ENCODE measurements at places on chromosomes 11 and 22. TPM values are rescaled to one million over a fixed set of nuclear protein-coding genes. Genes with fewer than 3 reads are reported as not detected.

- DNase-seq, result no peak
- H3K4me3 ChIP-seq, result no peak overlapping the region
- peaks cover 55% of the 10 kb centered on the region for H3K4me1 ChIP-seq
- no peaks in the 10 kb centered on the region for H3K36me3 ChIP-seq
- H3K27ac ChIP-seq, result no peak overlapping the region
- no peaks in the 10 kb centered on the region for H3K27me3 ChIP-seq
Observed at GRCh38 chr11:102421261-102421660, 31.3 kb downstream of the TMEM123 start.

DNA sequence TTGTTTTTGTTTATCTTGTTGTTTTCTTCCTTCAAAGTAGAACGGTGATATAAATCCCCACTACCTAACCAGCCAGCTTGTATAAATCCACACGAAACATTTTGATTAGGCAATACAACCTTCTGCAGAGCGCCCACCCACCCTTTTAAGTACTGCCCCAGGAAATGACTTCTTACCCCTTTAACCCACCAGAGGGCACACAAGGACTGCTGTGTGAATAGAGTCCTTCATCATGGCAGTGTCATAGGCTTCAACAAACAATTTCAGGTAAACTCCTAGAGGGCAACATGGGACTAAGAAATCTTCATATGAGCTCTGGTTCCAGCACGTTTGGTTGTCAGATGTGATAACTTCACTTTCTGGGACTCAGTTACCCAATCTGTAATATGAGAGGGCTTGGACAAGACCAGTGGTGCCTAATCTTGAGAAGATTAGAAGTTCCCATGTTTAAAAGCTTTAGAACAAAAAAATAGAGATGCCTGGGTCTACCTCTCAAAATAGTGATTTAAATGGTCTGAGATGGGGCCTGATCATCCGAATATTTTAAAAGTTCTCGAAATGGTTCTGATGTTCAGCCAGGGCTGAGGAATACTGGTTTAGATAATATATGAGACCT is 56.1 kb downstream of the PIWIL4 start:
- H3K36me3 ChIP-seq, result peaks cover 22% of the 10 kb centered on the region
- H3K4me3 ChIP-seq, result no peak overlapping the region
- H3K27ac ChIP-seq, result no peak overlapping the region
- peak; percentile 28 for DNase-seq
- H3K4me1 ChIP-seq, result no peaks in the 10 kb centered on the region

- no peaks in the 10 kb centered on the region for H3K36me3 ChIP-seq
- no peak within 1 kb of the TSS for H3K27ac ChIP-seq
- no peaks in the 10 kb centered on the region for H3K4me1 ChIP-seq
Observed at GRCh38 chr22:35540595-35541253, at the start of gene RASD2. Gene RASD2 (plus strand): TSS chr22:35540831. CDS start chr22:35546810, 5,979 bp downstream.

GRCh38 chr11:69342588-69343330 is 48.8 kb downstream of the MYEOV start:
- no peaks in the 10 kb centered on the region for H3K4me1 ChIP-seq
- H3K27me3 ChIP-seq, result no peaks in the 10 kb centered on the region
- H3K36me3 ChIP-seq, result no peaks in the 10 kb centered on the region
- H3K27ac ChIP-seq, result no peak overlapping the region
- DNase-seq, result no peak

DNA sequence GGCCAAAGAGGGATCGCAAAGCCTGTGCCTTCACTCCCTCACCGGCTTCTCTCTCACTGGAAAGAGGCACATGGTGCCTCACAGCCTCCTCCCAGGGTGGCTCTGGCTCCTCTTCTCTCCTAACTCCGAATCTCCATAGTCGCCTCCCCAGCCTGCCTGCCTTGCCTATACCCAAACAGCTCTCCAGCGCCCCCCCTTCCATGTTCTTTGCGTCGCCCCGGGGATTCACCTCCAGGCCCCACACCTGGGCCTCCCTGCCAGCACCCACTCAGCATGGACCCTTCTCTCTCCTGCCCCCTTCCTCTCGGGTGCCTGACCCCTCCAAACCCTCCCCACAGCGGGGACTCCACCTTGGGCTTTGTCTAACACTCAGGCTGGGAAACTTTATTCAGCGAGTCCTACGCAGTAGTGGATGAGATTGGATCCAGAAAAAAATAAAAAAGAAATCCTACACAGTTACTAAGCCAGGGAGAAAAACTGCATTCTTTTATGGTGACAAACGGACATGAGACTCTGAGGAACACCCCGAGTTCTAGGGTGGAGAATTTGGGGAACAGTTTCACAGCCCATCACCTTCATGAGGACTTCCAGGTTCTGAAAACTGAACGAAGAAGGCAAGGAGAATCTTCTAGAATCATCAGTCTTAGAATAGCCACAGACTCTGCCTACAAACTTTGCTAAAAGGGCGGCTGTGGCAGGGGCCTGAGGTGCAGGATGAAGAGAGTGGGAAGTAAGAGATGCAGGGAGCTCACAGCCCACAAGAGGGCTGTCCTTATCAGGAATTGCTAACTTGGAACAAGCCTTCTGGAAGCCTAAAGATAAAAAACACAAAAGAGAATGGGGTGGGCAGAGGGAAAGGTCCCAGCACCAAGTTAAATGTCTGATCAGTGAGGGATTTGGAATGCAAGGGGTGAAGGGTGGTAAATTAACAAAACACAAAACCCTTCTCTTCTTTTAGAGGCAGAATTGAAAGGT is 5.3 kb downstream of the PPM1F start:
- H3K36me3 ChIP-seq, result peaks cover 29% of the 10 kb centered on the region
- DNase-seq, result no peak
- H3K27ac ChIP-seq, result peak overlapping the region; percentile 95

- H3K4me1 ChIP-seq, result peaks cover 96% of the 10 kb centered on the region
- DNase-seq, result peak; percentile 44
- peak overlapping the region; percentile 96 for H3K27ac ChIP-seq
- peak overlapping the region; percentile 39 for H3K4me3 ChIP-seq
- no peaks in the 10 kb centered on the region for H3K27me3 ChIP-seq
Observed at GRCh38 chr11:126415669-126416420, 60.4 kb downstream of the ST3GAL4 start.

DNA sequence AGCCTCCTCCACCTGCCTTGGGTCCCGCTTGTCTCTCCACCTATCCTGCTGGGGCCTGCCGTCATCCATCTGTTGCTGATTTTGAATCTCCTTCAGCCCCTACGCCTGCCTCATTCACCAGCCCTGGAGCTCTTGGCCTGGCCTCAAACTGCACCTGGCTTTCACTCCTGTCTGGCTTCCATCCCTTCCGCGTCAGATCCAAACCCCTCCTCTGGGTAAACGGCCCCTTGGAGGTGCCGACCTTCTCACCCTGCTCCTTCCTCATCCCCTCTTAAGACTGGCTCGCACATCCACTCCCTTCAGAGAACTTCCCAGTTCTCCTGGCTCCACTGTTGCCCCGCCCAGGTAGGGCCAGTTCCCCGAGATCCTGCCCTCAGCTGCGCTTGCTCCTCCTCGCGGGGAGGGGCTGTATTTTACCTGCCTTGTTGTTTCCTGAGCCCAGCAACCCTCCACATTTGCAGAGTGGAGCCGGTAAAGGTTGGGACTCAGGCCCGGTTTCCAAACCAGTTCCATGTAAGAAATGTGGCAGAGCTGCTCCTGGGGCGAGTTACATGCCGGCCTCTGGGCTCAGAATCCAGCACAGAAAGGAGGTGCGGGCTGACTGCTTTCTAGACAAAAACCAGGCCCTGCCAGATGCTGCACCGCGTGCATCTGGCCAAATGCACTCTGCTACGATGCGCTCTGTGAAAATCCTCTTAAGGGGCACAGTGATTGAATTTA is 13.9 kb upstream of the SHANK2 start:
- no peak for DNase-seq
- no peaks in the 10 kb centered on the region for H3K36me3 ChIP-seq
- no peak overlapping the region for H3K4me3 ChIP-seq
- no peaks in the 10 kb centered on the region for H3K27me3 ChIP-seq
- no peaks in the 10 kb centered on the region for H3K4me1 ChIP-seq

GRCh38 chr11:44623341-44623730 is 57.9 kb downstream of the CD82 start:
- no peak overlapping the region for H3K27ac ChIP-seq
- peaks cover 9% of the 10 kb centered on the region for H3K36me3 ChIP-seq
- H3K4me1 ChIP-seq, result peaks cover 12% of the 10 kb centered on the region
- no peaks in the 10 kb centered on the region for H3K27me3 ChIP-seq
- H3K4me3 ChIP-seq, result no peak overlapping the region
- DNase-seq, result no peak

GRCh38 chr22:50627642-50628542 is at the start of gene ARSA:
Gene ARSA (minus strand): TSS chr22:50628152. CDS start chr22:50627779, 373 bp downstream.
- no peaks in the 10 kb centered on the region for H3K36me3 ChIP-seq
- peak within 1 kb of the TSS; percentile 55 for H3K4me3 ChIP-seq
- peak within 1 kb of the TSS; percentile 76 for H3K27ac ChIP-seq
- peak; percentile 47 for DNase-seq

DNA sequence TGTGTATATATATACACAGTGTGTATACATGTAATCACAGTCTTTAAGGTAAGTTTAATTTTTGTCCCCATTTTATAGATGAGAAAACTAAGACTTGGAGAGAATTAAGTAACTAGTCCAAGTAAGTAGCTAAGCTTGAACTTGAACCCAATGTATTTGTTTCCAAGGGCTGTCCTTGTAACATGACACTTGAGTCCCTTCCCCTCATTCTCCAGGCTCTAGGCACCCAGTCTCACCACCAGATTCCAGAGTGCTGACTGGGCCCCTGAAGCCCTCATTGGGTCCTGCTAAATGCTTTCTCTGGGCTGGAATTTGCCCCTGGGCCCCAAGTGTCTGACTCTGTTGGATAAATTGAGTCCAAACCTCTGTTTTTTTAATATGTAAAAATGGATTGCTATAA is 45.5 kb downstream of the ADM start:
- no peak overlapping the region for H3K4me3 ChIP-seq
- no peak for DNase-seq
- H3K27me3 ChIP-seq, result no peaks in the 10 kb centered on the region

DNA sequence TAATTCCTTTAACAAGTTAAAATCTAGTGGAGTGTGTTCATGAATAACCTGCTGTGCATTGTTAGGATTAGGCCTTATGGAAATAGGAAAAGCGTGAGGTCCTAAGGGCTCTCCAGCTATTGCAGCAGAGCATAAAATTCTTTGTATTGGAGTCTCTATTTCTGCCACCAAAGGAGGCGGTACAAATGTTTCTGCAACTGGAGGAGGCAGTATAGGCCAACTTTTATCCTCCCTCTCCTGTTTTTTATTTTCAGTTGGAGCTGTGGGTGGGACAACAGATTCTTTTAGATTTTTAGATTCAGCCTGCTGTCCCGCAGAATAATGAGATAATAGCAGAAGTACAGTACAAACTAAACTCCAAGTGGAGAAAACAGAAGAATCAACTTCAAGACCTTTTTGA is 26.2 kb downstream of the OR10A6 start:
- H3K27ac ChIP-seq, result no peak overlapping the region
- no peak overlapping the region for H3K4me3 ChIP-seq
- DNase-seq, result no peak
- no peaks in the 10 kb centered on the region for H3K4me1 ChIP-seq
- no peaks in the 10 kb centered on the region for H3K27me3 ChIP-seq

DNA sequence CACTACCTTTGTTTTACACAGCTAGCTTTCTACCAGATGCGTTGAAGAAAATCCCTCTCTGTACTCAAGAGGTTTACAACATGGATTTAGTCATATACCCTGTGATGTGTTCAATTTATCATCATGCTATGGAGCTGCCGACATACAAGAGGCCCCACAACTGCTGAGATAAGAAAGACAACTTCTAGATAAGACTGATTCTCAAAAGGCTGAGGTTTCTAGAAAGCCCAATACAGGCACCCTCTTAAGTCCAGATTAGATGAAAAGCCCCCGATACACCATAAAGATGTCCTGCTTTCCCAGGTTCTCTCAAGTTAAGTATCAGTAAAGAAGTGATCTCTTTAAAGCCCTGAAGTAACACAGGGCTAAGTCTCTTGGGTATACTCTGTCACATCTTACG is 14.3 kb downstream of the MTCH2 start:
- no peak overlapping the region for H3K4me3 ChIP-seq
- H3K4me1 ChIP-seq, result no peaks in the 10 kb centered on the region
- no peak overlapping the region for H3K27ac ChIP-seq
- no peaks in the 10 kb centered on the region for H3K27me3 ChIP-seq

- no peaks in the 10 kb centered on the region for H3K27me3 ChIP-seq
- DNase-seq, result no peak
- H3K27ac ChIP-seq, result no peak overlapping the region
- H3K36me3 ChIP-seq, result no peaks in the 10 kb centered on the region
- H3K4me1 ChIP-seq, result no peaks in the 10 kb centered on the region
Observed at GRCh38 chr22:28969401-28970168, 86.2 kb downstream of the ZNRF3 start.

DNA sequence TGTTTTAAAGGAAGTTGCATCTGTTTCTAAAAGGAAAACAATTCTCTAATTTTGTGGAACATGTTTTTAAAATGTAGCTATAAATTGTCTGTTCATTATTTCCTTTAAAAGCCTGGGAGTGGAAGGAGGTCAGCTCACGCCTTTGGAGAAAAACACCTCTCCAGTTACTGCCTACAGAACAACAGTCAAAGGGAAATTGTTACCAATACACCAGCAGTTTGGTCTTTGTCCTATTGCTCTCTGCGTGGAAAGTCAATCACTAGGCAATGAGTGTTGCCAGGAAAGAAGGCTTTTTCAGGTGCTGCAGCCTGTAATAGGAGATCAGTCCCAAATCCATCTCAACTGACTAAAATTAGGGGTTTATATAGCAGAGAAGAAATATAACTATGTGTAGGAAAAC is 22.2 kb downstream of the SVIP start:
- H3K4me3 ChIP-seq, result no peak overlapping the region
- H3K4me1 ChIP-seq, result no peaks in the 10 kb centered on the region
- no peak overlapping the region for H3K27ac ChIP-seq
- no peaks in the 10 kb centered on the region for H3K27me3 ChIP-seq
- no peak for DNase-seq

GRCh38 chr11:210803-211180 is 3.3 kb downstream of the RIC8A start:
- peaks cover 7% of the 10 kb centered on the region for H3K36me3 ChIP-seq
- H3K4me3 ChIP-seq, result no peak overlapping the region
- H3K27ac ChIP-seq, result no peak overlapping the region
- H3K4me1 ChIP-seq, result peaks cover 18% of the 10 kb centered on the region
- DNase-seq, result no peak
- no peaks in the 10 kb centered on the region for H3K27me3 ChIP-seq

- no peaks in the 10 kb centered on the region for H3K27me3 ChIP-seq
- DNase-seq, result no peak
- H3K4me1 ChIP-seq, result no peaks in the 10 kb centered on the region
- no peak overlapping the region for H3K27ac ChIP-seq
Observed at GRCh38 chr11:126153972-126154371, 57.5 kb downstream of the RPUSD4 start.

Gene CCND1
- 108 TPM for total RNA-seq

Gene KRTAP5-9
- total RNA-seq, result 2.1 TPM

Gene SYT7
- 2.5 TPM for total RNA-seq

Gene MIAT
- total RNA-seq, result 0.66 TPM

Gene MRGPRF
- total RNA-seq, result 41.3 TPM

Gene HEPN1
- not detected for total RNA-seq

Gene RASSF10
- total RNA-seq, result 0.60 TPM

Gene PGA5
- total RNA-seq, result not detected

Gene PGA4
- total RNA-seq, result 8.6 TPM
